Cerebellar nuclear complex (tissue), 1 donor: ENCODE measurements at places on chromosomes 11 and 22.
A peak's percentile ranks its signal among the peaks of the same experiment; 100 is the strongest.

DNA sequence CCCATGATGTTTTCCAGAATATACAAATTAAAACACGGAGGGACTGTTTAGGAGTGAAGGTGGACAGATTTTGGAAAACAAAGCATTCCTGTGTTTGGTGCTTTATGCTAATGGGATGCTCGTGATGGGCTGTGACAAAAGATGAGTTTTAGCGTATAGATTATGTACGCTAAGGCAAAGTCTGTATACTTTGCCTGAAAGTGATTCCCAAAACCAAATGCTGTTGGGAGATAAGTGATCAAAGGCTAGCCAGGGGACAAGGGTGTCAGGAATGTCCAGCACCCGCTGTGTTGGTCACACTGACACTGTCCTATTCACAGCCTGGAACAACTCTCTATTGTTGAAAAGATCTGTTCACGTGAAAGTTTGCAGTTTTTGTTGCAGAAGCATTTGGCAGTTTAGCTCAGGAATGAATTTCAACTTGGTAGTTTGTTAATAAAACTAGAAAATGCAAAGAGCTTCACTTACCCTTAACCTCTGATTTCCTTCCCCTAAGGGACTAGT is 1.5 kb downstream of the JAM3 start:
- no peak for DNase-seq

DNA sequence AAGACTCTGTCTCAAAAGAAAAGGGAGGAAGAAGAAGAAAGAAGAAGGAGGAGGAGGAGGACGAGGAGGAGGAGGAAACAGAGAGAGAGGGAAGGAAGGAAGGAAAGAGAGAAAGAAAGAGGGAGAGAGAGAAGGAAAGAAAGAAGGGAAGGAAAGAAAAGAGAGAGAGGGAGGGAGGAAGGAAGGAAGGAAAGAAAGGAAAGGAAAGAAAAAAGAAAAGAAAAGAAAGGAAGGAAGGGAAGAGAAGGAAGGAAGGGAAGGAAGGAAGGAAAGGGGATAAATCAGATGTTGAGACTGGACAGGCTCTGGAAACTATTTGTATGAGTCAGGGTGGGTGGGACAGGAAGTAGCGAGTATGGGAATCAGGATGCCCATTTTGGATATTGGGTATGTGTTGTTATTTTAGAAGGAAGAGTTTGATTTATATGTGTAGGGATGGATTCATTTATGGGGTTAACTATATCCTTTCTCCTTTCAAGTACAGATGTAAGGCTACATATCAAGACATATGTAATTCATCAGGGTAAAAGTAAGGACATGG is 6.0 kb upstream of the RPL3 start:
- DNase-seq, result no peak

GRCh38 chr11:23751280-23751679 is 745.6 kb upstream of the LUZP2 start:
- no peak for DNase-seq

- no peak for DNase-seq
Measured at GRCh38 chr11:72781063-72781312, 12.9 kb downstream of the STARD10 start.

DNA sequence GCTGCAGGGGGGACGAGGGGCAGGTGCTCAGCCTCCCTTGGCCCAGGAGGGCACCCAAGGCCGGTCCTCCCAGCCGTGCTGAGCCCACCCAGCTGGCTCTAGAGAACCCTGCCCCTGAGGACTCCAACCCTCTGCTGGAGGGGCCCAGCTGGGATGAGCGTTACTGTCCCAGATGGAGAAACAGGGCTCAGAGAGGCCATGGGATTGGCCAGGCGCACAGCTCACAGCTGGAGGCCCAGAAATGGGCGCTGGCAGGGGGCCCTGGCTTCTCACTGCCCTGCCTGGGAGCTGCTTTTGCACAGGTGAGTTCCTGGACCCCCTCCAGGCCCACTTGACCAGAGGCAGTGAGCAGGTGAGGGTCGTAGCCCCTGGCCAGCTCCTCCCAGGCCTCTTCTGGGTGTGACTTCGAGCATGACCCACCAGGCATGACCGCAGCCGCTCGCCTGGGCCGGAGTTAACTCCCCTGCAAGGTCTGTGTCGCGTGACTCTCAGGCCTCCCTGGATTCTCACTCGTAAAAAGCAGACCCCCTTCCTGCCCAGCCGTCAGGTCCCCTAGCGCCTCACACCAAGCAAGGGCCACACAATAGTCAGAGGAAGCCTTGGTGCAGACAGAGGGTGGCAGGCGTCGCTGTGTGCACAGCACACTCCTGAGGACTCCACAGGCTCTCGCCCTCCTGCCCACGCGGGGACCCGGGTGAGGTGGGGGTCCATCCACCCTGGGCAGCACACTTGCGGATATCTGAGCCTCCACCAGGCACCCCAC is 19.7 kb upstream of the IL17REL start:
- DNase-seq, result no peak

DNA sequence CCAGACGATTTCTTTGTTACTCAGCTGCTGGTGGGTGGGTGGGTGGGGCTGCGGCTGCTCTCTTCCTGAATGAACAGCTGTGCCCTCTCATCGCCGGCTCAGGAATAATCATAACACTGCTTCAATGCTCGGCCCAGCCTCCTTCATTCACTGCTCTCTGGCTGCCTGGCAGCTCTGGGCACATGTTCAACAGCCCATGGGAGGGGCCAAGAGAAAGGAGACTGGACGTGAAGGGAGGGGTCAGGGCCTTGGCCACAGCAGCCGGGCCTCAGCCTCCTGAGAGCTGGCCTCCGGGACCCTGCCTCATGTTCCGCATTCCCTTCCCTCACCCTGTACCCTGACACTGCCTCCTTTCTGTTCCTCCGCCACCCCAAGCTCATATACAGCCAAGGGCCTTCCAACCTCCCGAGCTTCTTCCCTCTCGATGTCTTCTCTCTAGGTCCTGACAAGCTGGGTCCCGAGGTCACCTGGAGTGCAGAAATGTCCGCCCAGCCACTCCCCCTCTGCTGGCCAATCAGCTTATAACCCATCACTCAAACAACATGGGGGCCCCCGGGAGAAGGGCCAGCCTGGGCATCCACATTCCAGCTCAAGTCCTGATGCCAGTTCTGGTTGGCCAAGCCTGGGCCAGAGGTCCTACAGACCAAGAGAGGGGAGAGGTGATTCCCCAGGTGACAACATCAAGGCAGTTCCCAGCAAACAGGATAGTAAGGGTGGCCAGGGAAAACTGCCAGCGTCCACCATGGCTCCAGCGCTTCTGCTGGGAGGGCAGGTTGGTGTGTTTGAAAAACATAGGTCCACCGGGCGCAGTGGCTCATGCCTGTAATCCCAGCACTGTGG is 3.2 kb upstream of the CSDC2 start:
- DNase-seq, result no peak

DNA sequence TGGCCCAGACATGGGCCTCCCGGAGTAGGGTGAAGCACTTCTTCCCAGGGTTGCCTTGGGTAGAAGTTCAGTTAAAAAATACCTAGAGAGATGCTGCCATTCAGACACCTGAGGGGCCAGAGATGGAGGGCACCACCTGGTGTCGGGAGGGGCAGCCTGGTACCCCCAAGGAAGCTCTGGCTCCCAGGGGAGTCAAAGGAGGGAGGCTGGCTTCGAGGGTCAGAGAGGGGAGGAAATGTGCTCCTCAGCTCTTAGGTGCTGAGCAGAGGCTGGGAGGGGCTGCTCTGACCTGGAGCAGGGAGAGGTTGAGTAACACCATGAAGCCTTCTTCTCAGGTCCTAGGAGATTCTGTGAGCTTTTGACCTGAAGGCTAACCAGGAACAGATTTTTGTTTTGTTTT is 1.1 kb downstream of the USP35 start:
- no peak for DNase-seq

GRCh38 chr11:29224739-29225384 is 792.0 kb downstream of the KCNA4 start:
- no peak for DNase-seq

GRCh38 chr11:67420147-67420645 is 4.7 kb downstream of the CARNS1 start:
- no peak for DNase-seq

- no peak for DNase-seq
Measured at GRCh38 chr22:33991620-33992019, 71.3 kb upstream of the LARGE1 start.

DNA sequence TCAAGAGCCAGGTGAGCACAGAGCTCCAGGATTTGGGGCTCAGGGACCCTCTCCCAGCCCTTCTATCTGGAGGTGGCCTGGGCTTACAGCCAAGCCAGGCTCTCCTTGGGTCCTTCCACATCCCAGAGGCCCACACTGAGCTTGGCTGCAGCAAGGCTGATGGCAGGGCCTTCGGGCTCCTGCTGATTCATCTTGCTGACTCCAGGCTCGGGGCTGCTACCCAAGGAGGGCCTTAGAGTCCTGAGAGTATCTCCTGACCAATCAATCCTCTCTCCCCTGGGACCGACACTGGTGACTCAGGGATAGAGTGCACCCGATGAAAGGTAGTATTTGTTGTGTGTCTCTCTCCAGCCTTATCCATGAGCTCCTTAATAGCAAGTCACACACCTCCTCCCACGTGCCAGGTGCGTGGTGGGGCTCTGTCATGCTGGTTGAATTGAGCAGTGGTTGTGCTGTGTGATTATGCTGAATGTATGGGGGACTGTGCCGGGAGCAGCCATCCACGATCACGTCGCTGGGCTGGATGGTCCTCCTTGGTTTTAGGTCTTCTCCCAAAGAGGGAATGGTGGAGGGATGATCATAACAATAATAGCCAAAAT is 62.3 kb downstream of the GRIK4 start:
- DNase-seq, result no peak

DNA sequence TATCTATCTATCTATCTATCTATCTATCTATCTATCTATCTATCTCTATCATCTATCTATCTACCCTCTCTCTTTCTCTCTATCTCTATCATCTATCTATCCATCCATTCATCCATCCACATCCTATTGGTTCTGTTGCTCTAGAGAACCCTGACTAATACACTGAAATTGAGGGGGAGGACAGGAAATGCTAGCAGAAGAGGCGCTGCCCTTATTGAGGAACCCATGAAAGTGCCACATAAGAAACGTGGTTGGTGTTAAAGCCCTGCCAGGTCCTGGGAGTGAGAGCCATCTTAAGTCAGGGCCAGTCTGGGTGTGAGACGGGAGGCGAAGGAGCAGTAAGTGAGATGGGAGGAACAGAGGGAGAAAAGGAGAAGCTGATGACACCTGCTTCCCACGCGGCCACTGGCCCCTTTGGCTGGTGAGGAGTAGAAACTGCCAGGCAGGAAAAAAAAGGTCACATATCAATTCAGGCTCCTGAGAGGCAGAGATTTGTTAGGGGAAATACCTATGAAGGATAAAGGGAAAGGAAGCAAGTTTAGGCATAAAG is 87.9 kb upstream of the PLET1 start:
- no peak for DNase-seq

DNA sequence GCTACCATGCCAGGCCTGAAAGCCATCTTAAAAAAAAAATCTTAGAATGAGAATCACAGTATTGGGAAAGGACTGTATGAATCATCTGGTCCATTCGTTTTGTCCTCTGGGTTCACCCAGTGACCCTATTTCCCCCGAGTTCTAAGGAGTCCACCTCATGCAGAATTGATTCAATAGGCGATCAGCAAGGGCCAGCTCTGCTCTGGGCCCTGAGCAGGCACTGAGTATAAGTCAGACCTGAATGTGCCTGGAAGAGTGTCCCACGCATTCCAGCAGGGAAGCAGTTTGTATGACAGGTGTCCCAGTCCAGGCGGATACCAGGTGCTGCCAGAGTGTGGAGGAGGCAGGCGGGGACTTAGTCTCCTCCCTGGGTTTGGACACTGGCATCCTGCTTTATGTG is 883 bp upstream of the HMOX1 start:
- DNase-seq, result no peak

- no peak for DNase-seq
Measured at GRCh38 chr11:100778166-100778785, 91.2 kb downstream of the ARHGAP42 start.

GRCh38 chr11:95283650-95284049 is 52.6 kb upstream of the SESN3 start:
- DNase-seq, result no peak

- DNase-seq, result no peak
Measured at GRCh38 chr11:12091956-12092558, 18.3 kb upstream of the MICAL2 start.

DNA sequence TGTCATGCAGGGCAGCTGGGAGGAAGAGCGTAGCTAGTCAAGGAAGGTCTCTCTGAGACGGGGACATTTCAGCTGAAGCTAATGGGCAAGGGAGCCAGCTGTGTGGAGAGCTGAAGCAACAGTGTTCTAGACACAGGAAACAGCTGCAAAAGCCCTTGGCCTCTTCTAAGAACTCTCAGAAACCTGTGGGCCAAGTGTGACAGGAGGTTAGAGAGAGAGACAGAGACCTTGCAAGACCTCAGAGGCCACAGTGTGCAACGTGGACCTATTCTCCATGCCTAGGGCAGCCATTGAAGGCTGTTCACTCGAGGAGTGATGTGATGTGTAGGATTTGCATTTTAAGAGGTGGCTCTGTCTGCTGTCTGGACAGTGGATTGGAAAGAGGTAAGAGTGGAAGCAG is 48.7 kb upstream of the TNRC6B start:
- no peak for DNase-seq

DNA sequence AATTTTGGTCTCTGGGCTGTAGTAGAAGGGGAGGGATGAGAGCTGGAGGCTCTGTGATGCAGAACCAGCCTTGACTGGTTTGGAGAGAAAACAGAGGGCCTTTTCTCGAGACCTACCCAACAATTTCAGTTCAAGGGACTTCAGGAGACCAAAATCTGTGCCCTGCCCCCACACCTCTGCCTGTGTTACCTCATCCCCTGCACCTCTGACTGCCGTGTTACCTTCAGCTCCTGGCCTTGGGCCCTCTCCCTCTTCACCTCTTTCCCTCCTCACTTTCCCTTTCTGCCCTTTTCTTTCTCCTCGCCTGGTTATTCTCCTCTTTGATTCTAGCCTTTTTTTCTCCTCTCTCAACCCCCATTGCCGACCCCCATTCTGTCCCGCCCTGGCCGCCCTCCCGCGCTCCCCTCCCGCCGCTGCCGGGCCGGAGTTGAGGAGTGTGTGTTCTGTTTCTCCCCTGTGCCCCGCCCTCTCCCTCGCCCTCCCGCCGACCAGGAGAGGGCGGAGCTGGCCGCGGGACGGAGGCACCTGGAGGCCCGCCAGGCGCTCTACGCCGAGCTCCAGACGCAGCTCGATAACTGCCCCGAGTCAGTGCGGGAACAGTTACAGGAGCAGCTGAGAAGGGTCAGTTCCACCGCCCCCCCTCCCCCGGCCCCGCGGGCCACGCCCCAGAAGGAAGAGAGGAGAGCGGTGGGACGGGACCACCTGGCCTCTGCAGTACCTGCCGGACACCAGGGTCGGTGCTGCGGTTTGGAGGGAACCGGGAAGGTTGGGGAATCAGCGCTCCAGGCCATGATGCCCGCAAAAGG is 27.2 kb downstream of the PHLDB1 start:
- peak; percentile 53 for DNase-seq
